ENCODE measurements at places on chromosomes 11 and 22.

DNA sequence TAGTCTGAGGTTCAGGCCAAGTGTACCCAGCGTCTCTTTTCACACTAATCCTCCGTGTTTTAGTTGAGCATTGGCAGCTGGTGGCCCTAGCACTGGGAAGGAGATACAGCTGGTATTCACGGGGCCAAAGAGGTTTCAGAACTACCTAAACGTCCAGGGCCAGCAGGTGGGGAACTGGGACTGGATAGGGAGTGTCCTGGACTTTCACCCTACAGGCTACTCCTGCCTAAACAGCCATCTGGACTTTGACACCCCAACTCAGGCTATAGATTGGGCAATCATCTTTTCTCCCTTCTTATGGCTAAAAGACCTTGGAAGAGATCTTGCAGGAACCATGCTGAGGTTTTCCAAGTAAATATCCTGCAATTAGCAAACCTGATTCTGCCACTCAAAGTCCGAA lies 2.8 kb downstream of the SPON1 start:
- DNase-seq, result no peak

- DNase-seq, result no peak
Observed at GRCh38 chr22:22462813-22463567, 45.6 kb downstream of the ZNF280B start.

DNA sequence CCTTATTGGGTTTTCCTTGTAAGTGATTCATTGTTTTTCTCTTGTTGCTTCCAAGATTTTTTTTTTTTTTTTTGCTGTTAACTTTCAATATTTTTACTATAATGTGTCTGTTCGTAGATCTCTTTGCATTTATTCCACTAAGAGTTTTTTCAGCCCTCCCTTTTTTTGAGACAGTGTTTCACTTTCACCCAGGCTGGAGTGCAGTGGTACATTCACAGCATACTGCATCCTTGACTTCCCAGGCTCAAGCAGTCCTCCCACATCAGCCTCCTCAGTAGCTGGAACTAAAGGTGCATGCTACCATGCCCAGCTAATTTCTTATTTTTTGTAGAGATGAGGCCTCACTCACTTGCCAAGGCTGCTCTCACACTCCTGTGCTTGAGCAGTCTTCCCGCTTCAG lies 1282.0 kb upstream of the CNTN5 start:
- DNase-seq, result no peak

DNA sequence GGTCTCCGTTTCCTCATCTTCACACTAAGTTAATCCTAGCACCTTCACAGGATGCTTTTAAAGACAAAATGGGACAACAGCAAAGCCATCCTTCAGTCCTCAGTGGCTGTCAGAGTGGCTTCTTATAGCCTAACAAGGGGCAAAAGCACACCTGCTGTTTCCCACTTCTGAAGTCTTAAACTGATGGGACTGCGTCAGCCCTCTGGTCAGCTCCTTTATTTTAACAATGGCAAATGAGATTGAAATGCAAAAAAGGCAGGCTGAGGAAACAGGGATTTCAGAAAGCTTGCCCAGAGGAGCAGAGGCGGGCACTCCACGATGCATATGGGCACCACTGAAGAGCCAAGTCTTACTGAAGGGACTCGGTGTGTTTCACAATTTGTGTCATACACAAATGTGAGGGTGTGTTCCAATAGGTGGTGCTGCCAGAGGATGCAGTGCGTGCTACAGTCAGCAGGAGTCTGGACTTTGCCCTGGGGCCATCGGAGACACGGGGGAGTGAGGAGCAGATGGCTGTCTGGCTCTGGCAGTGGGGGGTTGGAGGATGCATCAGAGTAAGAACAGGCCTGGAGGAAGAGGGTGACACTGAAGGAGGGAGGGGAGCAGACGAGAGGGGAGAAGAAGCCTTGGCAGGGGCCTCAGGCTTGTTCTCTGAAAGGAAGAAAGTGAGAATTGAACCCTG lies 47.3 kb downstream of the TENM4 start:
- no peak for DNase-seq

GRCh38 chr11:78214331-78215194 lies 25.8 kb downstream of the USP35 start:
- DNase-seq, result no peak

DNA sequence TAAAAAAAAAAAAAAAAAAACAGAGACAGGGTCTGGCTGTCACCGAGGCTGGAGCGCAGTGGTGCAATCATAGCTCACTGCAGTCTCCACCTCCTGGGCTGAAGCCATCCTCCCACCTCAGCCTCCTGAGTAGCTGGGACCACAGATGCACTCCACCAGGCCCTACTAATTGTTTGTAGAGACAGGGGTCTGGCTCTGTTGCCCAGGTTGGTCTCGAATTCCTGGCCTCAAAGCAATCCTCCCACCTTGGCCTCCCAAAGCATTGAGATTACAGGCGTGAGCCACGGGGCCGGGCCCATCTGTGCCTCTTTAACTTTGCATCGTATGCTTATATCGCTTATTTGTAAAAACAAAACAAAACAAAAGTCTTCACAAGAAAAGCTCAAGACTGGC lies 3.1 kb downstream of the CPT1A start:
- no peak for DNase-seq

GRCh38 chr11:70654016-70654415 lies 255.7 kb downstream of the CTTN start:
- no peak for DNase-seq

- no peak for DNase-seq
Observed at GRCh38 chr22:45254789-45255278, 14.1 kb upstream of the KIAA0930 start.

DNA sequence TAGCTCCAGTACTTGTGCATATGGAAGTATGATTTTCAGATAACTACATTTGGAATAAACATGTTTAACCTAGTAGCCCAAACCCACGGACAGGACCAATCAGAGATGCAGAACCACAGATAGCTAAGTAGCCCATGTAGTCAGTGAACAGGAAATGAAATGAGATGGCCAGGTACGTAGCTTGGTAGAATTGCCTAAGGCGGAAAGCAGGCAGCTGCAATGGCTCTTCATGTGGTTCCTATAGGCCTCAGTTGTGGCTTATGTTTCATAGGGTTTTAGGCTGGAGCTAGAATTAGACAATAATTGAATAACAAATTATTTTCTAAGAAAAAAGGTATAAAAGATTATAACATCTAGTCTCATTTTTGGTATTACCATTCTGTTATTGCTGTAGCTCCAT lies 86.4 kb upstream of the B3GNT6 start:
- no peak for DNase-seq

DNA sequence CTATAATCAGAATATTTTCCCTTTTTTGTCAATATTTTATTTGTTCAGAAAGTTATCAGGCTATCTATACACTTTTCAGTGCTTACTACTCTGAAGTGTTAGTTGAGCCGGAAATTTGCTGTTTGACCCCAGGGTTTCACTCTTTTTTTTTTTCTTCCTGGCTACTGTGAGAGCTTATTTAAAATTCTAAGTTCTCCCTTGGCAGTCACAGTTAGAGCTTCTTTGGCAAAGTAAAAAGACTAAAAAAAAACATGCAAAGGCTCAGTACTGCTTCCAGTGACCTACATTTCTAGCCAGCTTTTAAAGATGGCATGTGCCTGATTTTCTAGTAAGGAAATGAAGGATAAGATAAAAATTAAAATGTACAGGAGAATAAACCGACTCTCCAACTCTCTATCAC lies 48.4 kb downstream of the ELP4 start:
- no peak for DNase-seq

DNA sequence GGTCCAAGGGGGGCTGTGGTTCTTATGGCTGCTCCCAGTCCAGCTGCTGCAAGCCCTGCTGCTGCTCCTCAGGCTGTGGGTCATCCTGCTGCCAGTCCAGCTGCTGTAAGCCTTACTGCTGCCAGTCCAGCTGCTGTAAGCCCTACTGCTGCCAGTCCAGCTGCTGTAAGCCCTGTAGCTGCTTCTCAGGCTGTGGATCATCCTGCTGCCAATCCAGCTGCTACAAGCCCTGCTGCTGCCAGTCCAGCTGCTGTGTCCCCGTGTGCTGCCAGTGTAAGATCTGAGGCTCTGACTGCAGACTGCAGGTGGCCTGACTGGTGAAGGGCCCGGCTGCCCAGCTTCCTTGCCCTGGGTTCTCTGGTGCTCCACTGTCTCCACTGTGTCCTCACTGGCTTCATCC lies 696 bp downstream of the KRTAP5-5 start:
- DNase-seq, result peak; percentile 64

- no peak for DNase-seq
Observed at GRCh38 chr22:23673826-23674690, 16.8 kb upstream of the RGL4 start.

DNA sequence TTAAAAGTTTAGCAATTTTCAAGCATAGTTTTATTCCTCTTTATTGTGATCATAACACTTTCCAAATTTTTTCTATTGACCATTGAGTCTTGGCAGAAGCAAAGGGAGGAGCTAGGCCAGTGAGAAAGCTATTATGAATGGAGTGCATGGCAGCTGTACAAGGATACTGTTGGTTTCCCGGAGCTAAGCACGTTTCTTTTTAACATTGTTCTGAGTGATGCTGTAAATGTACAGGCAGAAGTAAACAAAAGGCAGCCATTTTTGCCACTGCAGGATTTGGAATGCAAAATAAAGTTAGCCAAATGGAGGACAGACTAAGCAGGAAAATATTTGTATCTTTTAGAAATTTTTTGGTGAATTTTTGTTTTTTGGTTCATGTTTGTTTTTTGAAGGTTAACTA lies 16.2 kb downstream of the CBL start:
- peak; percentile 41 for DNase-seq

DNA sequence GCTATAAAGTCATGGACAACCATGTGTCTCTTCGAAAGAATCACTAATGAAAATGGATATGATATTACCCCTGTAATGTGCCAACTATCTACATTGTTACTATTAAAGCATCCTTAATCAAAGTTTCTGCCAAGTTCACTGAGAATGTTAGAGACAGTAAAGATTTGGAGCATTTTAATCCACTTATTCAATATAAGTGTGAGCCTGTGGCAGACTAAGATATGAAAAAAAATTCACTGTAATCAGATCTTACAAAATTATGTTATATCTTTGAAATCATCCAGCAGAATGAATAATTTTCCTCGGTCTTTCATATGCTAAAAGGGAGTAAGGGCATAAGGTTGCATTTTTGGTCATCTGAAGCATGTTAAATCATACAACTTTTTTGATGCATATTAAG lies 49.9 kb downstream of the MAML2 start:
- no peak for DNase-seq

DNA sequence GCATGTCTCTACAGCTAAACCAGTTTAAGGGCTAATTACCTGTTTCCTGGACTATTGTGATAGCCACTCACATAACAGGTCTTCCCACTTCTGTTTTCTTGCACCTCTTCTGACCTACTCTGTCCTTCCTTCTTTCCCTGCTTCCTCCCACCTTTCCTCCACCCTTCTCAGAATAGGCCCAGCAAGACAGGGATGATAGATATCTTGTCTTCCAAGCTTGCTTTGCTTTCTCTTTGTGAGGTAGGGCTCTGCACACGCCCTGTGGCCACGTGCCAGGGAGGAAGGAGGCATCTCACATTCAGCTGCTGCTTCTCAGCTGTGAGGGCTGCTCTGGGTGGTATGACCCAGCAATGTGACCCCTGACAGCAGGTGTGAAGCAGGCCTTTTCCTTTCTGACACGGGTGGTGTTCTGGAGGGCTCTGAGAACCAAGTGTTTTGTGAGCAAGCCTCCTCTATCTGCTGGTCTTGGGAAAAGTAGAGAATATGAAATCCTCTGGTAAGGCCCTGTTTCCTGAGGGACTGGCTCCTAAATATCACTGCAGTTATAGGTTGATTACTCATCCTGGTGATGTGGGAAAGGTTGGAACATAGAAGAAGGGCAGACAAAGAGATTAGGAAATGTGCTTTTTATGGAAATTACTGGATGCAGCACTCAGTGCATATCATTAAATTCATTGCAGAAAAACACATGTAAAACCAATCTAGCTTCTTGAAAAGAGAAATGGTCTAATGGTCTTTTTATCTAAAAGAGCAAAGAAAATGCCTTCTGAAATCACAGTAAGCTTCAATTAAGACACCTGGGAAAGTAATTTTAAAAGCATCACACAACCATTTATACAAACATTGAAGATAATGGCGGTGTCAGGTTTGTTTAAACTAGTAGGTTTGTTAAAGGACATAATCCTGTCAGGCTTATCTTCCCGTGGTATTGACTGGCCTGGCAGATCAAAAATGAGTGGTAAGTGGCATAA lies 8.5 kb downstream of the AMOTL1 start:
- DNase-seq, result peak; percentile 62

DNA sequence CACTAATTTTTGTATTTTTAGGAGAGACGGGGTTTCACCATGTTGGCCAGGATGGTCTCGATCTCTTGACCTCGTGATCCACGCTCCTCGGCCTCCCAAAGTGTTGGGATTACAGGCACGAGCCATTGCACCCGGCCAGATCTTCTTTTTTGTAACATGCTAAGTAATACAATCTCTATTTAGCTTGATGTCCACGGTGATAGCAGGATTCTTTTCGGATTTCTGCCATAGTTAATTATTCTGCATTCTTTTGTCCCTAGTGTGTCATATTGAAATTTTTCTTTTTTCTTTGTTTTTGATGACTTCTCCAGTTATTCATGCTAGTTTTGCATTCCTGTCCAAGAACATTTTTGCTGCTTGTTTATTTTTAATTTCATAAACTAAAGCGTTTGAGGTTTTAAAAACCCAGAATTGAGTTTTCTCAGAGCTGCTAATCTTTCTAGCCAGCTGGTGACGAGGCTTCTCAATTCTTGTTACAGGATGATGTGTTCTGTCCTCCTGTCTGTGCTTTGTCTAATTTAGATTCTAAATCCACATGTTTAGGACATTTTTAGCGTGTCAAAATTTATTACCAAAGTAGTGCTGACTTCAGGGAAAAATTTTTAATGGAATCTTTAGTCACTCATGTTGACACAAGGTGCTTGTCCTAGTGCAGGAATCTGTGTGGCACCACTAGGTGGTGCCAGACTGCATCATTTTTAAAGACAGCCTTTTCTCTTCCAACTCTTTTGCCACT lies 21.8 kb downstream of the NF2 start:
- peak; percentile 38 for DNase-seq

GRCh38 chr11:119673759-119674336 lies 55.2 kb downstream of the NECTIN1 start:
- DNase-seq, result peak; percentile 44

GRCh38 chr11:111945198-111945597 lies 8.1 kb downstream of the DIXDC1 start:
- DNase-seq, result no peak

- DNase-seq, result peak; percentile 92
Observed at GRCh38 chr11:8810540-8811301, 100.3 kb upstream of the AKIP1 start.

- peak; percentile 29 for DNase-seq
Observed at GRCh38 chr22:18119409-18120110, 9.0 kb downstream of the TUBA8 start.

- DNase-seq, result no peak
Observed at GRCh38 chr11:112785149-112785548, 176.1 kb upstream of the NCAM1 start.

GRCh38 chr11:78094250-78094649 lies 14.6 kb upstream of the NDUFC2 start:
- no peak for DNase-seq
